GM12892 (cell line): ENCODE measurements at places on chromosomes 1 and 21.

DNA sequence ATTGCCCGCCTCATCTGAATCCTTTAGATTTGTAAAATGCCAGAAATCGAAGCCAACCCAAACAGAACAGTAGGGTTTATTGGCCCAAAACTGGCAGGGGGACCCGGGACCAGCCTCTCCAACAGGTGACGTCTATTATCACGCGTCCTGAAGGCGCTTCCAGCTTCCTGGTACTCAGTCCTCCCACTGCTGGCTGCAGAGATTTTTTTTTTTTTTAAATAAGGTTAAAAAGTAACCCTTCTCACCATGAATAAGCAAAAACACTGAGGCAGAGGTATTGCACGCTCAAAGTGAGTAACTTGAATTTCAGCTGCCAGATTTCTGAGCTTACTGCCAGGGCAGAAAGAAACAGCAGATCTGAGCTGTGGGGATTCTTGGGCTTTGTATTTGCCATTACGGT, 54.4 kb upstream of the GCLM start:
- DNase-seq = no peak

DNA sequence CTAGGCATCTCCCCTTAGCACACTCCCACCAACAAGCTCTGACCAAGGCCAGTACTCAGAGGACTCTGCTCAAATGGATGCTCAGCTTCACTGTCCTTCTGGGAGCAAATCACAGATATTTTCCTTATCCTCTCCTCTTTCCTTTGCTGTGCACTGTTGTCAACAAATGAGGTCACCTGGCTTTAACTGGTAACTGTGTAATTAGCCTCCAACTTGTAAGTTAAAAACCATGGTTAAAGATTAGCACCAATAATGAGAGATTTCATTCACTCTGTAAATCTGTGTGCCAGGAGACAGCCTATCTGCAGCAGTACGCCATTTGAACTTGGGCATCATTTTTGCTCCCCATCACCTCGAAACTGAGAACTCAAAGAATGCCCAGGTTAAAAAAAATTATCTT, 149.5 kb downstream of the GABPA start:
- no peak for DNase-seq

- peak; percentile 48 for DNase-seq
Observed at GRCh38 chr1:5847013-5847659, 145.1 kb downstream of the NPHP4 start.

DNA sequence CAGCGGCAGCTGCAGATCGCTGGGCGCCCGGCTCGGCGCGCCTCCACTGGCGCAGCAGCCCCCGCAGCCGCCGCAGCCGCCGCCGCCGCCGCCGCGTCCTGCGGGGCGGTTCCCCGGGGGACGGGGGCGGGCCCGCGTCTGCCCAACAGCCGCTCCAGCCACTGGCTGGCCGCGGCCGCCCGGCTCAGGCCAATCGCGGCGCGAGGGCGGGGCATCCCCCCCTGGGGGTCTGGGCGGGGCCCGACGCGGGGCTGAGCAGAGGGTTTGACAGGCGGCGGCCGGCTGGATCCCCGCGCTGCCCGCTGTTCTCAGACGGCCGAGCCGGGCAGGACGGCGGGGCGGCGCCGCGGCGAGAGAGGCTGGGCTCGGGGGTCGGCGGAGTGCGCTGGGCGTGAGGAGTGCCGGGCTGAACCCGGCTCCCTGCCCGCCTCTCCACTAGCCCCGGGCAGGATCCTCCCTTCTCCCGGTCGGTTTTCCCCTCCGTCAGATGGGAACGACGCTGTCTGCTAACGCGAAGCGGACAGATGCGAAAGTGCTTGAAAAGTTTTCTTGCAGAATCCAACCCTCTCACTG, at the start of gene GLIS1:
GLIS1 (minus strand) TSS at position 56 of the 573 bp plus-strand sequence. CDS start 1,100 bp downstream, outside the sequence.
- peak; percentile 98 for DNase-seq

GRCh38 chr1:153032073-153032472, 1.1 kb downstream of the SPRR1B start:
- DNase-seq = no peak

DNA sequence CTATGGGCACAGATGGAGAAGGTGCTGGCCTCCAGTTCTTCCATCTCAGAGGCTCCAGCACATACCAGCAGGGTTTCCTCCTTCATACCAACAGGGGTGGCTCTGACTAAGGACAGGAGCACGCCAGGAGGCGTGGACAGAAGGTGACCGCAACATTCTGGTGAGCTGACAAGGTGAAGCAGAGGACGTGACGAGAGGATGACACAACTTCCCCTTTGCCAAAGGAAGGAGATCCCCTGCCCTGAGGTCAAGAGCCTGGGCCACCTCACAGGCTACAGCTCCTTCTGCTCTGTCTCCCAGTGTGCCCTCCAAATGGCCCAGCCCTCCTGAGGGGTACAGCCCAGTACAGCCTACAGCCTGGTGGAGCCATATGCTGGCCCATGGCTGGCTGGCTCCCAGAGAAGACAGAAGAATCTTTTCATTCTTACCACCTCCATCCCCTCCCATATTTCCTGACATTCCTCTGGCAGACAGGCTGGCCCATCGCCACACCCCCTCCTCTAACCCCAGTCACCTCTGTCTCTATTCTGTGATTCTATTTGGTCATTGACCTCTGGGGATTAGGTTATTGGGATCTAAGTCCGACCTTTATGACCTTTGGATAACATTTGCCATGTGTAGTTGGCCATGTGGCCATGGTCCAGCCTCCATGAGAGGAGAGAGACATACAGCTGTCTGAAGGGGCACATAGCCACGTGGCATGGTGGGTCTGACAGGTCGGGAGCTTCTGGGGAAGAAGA, 5.1 kb upstream of the LAMB3 start:
- no peak for DNase-seq

DNA sequence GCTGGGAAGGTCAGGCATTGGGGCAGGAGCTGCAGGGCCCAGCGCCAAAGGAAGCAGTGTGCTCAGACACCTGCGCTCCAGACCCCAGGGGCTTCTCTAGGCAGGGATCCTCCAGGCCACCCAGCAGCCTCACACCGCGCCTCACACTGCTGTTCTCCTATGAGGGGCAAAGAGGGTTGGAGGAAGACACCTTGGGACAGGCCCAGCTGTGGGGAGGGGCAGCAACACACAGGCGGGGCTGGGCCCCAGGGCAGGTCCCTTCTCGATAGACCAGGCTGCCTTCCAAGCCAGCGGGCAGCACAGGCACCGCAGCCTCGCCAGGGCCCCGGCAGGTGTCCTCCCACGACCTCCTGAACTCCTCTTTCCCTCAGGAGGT, 20.7 kb upstream of the PRSS38 start:
- no peak for DNase-seq

DNA sequence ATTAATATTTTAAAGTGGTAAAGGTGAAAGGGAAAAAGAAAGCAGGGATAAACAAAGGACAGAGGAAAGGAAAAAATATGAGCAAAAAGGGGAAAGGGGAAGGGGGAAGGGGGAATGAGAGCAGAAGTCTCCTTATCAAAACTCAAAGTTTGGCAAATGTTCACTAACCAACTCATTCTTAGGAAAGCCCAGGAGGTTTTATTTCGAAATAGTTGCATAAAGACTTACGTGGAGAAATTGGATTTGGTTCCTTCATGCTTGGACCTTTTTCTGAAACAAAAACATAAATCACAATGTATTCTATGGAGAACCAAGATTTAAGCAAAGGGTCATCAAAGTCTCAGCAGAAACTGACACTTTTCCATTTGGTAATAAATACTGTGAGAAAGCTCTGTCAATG, 188.1 kb downstream of the TGFBR3 start:
- no peak for DNase-seq

DNA sequence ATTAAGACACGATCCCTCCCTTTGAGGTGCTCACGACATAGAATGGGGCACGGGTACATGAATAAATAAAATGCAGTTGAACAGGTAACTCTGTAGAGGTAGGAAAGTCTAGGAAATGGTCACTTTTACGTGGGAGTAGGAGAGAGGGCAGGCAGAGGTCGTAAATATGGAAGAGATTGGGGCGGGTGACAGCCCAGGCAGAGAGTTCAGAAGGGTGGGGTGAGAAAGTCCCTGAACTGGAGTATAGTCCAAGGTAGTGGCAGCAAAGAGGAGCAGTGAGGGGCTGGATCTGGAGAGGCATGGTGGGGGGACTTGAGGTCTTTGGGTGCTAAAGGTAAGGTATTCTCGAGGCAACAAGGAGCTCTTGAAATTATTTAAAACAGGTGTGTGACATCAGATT, 147.9 kb downstream of the C1orf21 start:
- no peak for DNase-seq

GRCh38 chr1:34127006-34128000, 37.7 kb downstream of the CSMD2 start:
- no peak for DNase-seq

DNA sequence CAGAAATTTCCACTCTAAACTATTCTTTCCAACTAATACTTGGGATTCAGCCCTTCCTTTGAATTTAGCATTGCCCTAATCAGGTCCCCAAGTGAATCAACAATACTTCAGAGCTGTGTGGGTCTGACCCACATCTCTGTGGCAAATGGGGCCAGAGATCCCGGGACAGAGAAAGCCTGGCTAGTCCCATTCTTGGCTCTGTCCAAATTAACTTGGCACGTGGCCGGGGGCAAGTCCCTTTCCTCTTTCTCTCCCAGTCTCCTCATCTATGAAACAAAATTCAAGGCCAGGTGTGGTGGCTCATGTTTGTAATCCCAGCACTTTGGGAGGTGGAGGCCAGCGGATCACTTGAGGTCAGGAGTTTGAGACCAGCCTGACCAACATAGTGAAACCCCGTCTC, 6.3 kb upstream of the ZC3H12A start:
- DNase-seq = no peak

- no peak for DNase-seq
Observed at GRCh38 chr1:31019401-31019800, 46.1 kb downstream of the PUM1 start.

- no peak for DNase-seq
Observed at GRCh38 chr1:181141431-181141910, 53.0 kb downstream of the IER5 start.

DNA sequence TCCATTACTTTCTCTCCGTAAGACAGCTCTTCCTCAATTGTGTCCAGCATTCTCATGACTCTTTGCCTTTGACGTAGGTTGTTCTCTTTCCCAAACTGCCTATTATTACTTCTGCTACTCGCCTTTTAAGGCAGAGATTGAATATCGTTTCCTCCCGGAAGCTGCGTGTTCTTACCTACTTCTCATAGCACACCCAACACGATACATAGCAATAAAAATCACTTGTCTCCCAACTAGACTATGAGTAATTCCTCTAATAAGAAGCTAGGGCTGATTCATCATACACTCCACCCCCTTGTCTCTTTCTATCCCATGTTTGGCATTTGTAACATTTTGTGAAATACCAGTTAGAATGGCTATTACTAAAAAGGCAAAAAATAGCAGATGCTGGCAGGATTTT, 55.8 kb upstream of the SGIP1 start:
- no peak for DNase-seq

DNA sequence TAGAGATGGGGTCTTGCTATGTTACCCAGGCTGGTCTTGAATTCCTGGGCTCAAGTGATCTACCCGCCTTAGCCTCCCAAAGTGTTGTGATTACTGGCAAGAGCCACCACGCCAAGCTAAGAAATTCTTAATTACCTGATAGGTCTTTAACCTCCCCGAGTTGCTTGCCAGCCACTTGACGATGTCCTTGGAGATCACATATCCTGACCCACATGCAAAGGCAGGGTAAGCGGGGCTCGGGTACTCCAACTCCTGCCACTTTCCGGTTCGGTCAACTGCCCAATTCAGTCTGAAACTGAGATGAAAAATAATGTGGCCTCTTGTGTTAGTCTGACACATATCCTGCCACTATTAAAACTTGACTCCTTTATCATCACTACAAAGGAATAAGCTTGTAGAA, 50.2 kb downstream of the B3GALNT2 start:
- no peak for DNase-seq

- no peak for DNase-seq
Observed at GRCh38 chr1:226226601-226227000, 3.1 kb downstream of the MIXL1 start.

GRCh38 chr1:2354511-2355372, 36.6 kb downstream of the MORN1 start:
- no peak for DNase-seq

GRCh38 chr1:34808051-34808810, 15.4 kb downstream of the GJA4 start:
- DNase-seq = no peak

DNA sequence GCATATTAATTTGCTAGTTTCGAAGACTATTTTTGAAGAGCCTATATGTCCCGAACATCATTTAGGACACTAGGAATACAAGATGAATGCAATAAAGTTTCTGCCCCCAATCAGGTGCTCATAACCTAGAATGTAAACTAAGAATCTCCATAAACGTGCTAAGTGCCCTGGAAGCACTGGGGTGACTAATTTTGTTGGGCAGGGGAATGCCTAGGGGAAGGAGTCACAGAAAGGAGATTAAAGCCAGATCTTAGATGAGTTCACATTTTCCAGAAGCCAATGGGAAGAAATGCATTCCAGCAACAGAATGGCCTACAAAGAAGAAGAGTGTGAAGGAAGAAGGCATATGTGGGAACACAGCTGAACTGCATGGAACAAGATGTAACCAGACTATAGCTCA, 19.5 kb downstream of the SCYL3 start:
- no peak for DNase-seq

DNA sequence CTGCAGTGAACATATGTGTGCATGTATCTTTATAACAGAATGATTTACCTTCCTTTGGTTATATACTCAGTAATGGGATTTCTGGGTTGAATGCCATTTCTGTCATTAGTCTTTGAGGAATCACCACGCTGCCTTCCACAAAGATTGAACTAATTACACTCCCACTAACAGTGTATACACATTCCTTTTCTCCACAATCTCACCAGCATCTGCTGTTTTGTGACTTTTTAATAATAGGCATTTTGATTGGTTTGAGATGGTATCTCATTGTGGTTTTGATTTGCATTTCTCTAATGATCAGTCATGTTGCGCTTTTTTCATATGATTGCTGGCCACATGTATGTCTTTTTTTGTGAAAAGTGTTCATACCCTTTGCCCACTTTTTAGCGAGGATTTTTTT, 680.5 kb downstream of the PTPRC start:
- DNase-seq = no peak

DNA sequence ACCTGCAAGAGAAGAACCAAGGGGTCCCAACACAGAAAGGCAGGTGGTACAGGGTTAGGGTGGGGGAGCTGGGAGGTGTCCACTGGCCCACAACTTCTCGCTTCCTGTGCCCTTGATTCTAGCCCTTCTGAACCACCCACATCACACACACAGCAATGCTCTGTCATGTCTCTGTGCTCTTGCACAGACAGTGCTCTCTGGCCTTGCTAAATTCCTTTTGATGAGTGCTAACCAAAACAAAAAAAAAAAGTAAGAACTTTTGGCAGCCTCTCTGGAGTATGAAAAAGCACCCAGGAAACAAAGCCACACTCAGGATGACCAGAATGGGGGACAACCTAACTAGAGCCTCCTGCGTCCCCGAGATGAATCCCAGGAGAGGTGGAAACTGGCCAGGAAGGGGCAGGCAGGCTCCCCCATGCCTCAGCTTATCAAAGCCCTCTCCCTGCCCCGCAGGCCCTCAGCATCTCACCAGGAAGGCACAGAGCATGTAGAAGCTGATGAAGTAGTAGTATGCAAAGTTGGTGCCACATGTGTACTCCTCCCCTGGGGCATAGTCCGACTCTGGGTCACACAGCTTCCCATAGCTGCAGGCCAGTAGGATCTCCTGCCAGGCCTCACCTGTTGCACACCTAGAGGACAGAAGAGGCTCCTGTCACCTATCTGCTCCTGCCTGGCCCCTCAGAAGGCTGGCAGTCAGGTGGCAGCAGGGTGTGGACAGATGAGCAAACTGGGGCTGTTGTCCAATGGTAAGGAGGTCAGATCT, 27.2 kb upstream of the KIF21B start:
- DNase-seq = no peak
